ENCODE measurements at places on chromosomes 6 and 20.

DNA sequence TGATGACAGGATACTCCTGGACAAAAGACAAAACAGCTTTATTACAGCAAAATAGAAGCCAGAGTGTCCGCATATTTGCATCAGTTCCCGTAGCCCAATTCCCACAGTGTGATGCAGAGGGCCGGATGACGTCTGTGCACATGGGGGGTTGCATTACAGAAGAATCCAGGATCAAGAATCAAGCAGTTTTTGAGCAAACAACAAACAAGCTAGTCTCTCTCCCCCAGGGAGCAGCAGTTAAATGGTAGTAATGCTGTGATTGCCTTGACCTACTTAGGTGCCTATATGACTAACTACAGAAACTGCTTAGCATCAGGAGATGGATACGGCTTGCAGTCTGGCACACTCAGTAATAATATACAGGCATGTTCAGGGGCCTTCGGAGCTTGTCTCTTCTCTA is 3.2 kb upstream of the SDHAF4 start:
- DNase-seq: no peak

DNA sequence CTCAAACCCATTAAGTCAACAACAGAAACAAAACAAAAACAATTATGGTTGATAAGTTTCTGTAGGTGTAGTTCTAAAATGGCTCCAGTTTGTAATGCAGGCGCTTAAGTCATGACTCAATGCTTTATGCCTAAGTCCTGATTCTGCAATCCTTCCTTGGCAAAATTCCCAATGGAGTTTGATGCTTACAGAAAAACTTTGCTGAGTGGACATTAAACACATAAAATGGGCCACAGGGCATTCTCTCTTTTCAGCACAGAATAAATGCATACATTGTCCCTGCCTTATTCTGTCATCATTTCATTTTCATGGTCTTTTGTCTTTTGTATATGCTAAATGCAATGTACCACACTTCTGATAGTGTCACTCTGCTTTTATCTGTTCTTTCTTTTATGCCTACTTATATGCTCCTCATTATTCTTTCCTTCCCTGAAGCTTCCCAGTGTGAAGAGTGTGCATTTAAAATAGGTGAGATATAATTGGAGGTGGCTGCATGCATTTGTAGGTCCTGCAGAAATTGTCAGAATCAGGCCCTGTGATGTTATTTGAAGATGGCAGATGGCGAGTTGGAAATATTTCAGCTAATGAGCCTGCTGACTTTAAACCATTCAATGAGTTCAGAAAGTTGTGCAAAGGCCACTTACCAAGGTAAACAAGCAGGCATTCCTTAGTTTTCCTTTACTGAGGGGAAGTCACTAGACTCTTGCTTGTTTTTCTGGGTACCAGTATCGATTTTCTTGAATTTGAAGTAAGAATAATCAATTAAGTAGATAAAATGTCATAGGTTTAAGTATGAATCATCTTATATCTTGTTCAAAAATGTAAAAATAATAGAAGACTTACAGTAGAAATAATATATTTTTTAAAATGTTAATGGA is 313.1 kb downstream of the TRDN start:
- no peak for DNase-seq

DNA sequence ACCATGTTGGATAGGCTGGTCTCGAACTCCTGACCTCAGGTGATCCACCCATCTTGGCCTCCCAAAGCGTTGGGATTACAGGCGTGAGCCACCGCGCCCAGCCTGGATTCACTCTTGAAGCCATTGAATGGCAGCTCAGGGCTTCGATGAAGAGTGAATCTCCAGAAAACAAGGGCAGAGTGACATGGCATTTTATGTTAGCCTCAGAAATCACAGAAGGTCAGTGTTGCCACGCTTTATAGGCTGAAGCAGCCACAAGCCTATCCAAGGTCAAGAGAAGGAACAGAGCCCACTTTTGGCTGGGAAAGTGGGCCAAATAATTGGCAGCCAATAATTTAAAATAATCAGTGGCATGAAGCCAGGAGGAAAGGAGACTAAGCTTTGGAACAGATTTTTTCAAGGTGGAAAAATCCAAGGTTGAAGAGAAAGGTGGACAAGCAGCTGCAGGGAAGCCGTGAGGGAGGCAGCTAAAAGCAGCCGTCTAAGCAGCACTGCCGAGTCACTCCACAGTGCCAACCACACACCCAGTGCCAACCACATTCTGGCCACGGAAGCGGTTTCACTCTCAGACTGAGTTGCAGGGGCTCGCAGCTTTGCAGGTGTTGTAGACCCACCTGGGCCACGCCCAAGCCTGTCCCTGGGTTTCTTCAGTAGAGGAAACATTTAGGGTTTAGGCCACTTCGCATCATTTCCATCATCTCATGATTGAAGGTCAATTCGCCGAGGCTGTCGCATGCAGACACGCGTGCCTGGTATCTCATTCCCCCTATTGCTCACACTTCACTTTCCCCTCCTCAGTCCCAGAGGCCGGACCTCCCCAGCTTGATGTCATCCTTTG is 17.4 kb upstream of the AVP start:
- DNase-seq: no peak

GRCh38 chr6:96276305-96276704 is 245.3 kb upstream of the UFL1 start:
- no peak for DNase-seq

- no peak for DNase-seq
These were observed 87.4 kb upstream of the JAG1 start for GRCh38 chr20:10761232-10761631.

- DNase-seq: no peak
These were observed 53.6 kb upstream of the TRERF1 start for GRCh38 chr6:42505385-42505718.

- no peak for DNase-seq
These were observed 12.9 kb upstream of the WFDC2 start for GRCh38 chr20:45456632-45457031.

DNA sequence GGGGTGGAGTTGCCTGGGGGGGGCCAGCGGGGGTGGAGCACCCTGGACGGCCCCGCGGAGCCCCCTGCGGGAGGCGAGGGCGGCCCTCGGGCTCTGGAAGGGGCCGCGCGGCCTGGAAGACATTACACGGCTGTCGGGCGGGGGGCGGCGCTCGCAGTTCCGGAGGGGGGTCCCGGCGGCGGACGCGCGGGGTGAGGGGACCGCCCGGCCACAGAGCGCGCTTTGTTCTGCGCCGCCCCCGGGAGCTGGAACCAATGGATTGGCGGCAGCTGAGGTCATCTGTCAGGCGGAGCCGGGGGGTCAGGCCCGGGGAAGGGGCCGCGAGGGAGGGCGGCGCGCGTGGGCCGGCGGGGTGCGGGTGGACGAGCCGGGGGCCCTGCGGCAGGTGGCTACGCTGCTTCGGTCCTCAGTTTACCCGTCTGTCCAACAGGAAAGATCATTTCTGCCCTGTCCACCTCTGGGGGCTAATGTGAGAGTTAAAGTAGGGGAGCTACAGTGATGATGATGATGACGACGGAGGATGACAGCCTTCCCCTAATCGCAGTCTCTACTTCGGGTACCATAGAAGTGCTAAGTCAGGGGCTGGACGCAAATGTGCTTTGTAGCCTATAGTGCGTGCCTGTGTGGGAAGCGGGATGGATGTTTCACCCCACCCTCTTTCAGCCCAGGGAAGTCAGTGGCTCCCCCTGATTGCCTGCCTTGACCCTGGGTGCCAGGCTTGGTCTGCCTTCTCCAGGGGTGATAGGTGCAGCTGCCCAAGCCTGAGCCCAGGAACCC is 10.4 kb downstream of the SRXN1 start:
- DNase-seq: no peak

- no peak for DNase-seq
These were observed 335.6 kb downstream of the PREX1 start for GRCh38 chr20:48492015-48492714.

GRCh38 chr6:163490826-163491577 is 76.5 kb downstream of the QKI start:
- no peak for DNase-seq

- DNase-seq: no peak
These were observed 10.6 kb downstream of the TMEM242 start for GRCh38 chr6:157312757-157313156.

DNA sequence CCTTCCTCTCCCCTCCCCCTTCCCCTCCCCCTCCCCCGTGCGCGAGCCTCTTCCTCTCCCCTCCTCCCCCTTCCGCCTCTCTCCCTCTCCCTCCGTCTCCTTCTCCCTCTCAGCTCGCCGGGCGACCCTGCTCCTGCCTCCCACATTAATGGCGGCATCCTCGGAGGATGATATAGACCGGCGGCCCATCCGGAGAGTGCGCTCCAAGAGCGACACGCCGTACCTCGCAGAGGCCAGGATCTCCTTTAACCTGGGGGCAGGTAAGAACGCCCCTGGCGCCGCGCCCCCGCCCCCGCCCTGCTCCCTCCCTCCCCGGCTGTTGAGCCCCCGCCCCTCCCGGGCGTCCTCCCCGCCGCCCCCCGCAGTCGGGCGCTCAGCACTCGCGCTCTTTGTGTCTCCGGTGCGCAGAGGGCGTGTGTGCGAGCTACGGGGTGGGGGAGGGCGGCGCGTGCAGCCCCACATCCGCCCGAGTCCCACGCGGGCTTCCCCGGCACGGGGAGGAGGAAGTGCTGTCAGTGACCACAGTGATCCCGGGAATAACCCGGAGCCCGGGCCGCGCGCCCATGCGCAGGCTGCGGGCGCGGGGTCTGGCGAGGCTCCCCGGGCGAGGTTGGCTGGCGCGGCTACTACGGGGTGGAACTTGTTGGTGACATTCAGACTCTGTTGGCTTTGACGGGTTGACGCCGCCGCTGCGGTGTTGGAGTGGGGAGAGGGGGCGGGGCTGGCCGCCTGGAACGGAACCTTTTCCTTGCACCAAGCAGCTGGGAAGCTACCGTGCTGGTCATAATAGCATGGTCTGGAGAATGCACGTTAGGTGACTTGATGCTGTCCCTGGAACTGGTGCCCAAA is 33.2 kb downstream of the PHACTR1 start:
- DNase-seq: no peak

DNA sequence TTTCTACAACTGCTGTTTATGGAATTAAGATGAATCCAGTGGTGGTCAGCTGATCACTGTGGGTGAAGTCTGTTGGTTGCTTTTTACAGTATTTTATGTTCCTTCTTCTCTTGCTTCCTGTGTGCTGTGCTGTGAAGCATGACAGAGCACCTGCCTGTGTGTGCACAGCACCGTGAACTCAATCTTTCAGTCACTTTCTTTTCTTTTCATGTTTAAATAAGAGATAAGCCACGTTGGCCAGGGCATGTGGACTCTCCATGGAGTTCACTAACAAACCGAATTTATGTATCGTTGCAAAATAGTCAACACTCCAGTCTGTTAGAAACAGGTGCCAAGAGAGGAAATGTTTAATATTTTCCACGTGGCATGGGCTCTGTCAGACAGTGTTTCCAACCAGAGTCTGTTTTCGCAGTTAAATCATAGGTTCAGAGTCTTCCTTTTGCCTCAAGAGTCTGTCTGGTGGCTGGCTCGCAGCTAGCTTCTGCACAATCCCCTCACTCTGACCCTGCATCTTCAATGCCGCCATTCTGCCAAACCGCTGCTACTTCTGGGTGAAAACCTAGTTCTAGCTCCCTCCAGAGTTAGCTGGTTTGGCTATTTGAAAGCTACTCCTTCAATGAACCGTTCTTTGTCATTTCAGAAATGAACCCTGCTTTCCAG is 73.2 kb downstream of the QRSL1 start:
- DNase-seq: no peak

GRCh38 chr6:46736906-46737305 is 1.7 kb upstream of the PLA2G7 start:
- no peak for DNase-seq

DNA sequence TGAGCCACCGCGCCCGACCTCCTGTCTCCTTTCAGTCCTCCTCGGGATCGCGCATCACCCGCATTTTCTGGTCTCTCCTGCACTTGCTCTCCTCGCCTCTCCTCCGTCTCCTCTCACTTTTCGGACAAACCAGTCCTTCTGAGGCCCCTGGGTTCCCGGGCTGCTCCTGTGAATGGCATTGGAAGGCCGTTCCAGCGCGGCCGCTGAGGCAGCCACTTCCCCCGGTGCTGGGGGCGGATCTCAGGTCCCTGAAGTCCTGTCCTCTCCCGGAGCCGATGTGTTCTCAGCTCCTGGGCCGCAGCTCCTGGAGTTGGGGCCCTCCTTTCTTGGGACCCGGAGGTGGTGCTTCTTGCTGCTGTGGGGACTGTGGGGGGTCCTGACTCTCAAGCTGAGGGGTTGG is 803 bp downstream of the MICB start:
- no peak for DNase-seq

GRCh38 chr6:68724060-68724459 is 89.0 kb downstream of the ADGRB3 start:
- no peak for DNase-seq

DNA sequence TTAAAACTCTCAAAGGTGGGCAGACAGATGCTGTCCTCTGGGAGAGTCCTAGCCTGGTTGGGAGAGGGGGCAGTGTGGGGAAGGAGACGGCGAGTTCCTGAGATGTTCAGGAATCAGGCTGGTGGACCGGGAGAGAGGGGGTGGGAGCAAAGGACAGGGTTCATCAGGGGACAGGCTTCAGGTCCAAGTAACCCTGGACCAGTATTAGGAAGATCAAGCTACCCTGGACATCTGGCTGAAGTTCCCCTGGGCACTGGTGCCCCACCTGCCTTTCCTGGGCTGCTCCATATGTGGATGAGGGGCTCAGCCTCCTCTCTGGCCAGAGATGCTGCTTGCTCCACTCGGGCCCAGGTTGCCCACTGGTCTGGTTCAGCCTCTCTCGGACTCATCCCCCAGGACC is 1.1 kb upstream of the IP6K3 start:
- no peak for DNase-seq

- no peak for DNase-seq
These were observed 478.8 kb downstream of the CD83 start for GRCh38 chr6:14596410-14596809.

GRCh38 chr6:146224449-146224848 is 195.6 kb downstream of the GRM1 start:
- DNase-seq: no peak

Measured in HTR-8/SVneo (cell line).